ENCODE measurements at places on chromosomes 5 and 9.

- no peak for DNase-seq
These were observed 3.6 kb upstream of the CPEB4 start for GRCh38 chr5:173884402-173885053.

- no peak for DNase-seq
These were observed 132.3 kb downstream of the ZNF608 start for GRCh38 chr5:124614105-124614504.

DNA sequence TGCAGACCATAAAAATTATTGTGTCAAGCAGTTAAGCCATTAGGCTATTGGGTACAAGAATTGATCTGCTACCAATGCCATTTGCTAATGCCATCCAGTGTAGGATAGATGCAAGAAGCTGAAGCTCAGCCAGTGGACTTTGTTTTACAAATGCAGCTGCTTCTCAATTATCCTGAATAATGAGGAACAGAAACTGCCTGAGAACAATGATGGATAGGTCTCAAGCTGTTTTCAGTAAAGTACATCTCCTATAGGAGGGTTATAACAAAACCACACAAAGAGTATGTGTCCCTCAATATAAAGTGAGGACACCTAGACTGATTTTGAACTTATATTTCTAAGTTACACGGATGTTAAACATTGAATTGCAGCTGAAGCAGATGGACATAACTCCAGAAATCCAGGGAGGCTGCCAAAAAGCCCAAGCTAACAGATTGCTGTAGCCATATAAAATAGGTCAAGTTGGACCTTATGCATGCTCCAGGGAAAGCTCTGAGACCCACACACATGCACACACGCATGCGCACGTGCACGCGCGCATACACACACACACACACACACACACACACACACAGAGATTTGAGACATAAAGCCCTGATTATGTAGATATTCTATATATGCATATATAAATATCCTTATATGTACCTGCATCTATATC, 482.7 kb upstream of the CD180 start:
- DNase-seq: no peak

DNA sequence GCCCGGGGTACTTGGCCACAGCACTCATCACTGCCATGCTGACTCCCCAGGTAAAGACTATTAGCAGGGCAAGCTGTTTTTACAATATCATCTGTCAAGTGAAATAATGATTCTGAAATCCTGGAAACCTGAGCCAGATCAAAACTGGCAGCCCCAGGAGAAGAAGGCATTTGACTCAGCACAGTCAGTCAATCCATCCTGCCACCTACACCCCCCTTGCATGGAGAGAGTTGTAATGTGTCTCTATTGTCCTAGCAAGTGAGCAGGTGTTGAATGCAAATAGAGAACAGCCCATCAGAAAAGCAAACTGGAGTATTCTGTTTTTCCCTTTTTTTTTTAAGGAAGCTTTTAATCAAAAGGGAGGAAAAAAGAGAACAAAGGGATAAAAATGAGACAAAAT, 291.2 kb downstream of the BRINP1 start:
- no peak for DNase-seq

DNA sequence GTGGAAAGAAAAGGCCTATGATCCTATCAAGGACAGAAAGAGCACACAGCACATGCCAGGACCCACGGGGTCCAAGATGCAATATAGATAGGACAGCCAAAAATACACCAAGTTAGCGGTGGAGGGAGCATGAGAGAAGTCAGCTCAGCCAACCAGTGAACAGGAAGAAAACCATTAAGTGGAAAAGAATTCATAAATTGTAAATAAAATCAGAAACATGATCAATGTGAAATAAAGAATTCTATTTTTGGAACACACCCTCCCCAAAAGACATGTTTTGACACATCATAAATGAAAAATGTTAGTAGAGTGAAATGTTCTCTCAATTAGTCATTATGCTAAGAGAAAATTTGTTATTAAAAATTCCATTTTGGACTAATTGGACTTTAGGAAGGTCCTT, 35.6 kb downstream of the ATPSCKMT start:
- no peak for DNase-seq

DNA sequence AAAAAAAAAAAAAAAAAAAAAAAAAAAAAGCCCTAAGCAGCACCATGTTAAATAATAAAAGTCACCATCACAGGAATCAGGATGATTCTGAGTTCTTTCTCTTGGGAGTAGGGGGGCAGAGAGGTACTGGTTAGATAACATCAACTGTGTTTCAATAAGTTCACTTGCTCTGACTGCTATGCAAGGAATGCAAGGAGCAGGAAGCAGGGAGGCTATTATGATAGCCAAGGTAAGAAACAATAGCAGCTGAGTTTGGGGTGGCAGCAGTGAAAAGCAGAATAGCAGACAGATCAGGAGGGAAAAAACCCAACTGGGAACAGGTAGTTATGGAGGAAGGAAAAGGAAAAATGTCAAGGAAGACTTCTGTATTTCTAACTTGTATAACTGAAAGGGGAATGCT, 8.2 kb downstream of the CEP120 start:
- DNase-seq: no peak

DNA sequence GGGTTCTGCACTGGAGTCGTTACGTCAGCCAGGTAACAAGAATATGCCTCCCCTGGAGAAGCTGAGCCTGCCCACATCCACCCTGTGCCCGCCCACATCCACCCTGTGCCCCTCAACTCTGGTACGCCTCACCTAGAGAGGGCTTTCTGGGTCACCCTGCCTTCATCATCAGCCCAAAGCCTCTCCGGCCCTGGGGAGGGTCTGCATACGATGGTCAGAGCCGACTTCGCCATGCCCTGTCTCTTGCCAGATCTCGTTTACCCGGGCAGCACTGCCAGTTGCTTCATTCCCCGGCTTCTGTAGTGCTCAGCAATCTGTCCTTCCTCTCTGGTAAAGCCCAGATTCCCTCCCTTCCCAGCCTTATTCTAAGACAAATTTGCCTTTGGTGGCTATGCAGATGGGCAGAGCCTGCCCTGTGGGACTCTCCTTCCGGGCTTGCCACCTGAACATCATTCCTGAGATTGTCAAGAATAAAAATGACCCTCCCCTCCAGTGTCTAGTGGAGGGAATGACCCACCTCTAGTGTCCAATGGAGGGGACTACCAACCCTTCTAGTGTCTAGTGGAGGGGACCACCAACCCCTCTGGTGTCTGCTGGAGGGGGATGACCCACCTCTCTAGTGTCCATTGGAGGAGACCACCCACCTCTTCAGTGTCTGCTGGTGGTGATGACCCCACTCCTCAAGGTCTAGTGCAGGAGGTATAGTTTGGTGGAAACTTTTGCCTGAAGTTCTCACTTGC, 3.4 kb downstream of the PLEKHG4B start:
- DNase-seq: no peak

DNA sequence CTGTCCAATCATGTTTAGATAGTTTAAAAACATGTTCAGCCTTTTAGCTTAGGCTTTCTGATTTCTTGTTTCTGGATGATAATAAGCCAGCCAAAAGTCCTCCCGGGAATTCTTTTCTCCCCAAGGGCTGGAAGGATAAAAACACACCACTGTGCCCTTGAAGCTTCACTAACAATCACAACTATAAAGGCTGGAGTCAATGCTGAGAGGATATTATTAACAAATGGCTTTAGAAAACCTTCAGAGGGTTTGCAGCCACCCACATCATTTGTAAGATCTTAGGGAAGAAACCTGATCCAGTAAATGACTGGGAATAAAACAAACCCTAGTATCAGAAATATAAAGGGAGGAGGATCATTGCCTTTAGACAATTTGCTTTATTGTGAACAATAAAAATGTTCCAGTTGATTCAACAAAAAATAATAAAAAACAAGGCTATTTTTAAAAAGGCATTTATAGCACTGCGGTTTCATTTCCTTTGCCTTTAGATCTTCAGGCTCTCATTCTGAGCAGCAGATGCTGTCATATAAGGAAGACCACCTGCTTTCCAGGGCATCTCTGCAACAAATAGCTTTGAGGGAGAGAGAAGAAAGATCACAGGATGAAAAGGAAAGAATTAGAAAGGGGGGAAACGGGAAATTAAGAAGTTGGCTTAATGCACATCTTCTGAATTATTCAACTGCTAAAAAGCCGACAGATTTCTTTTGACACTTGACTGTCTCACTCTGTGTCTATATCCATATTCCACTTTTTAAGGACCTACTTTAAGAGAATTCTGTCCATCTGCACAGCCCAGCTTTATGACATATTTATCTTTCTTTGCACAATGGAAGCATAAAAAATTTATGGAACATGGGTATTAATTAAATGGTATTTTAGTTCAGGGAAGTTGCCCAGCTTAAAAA, 277.2 kb upstream of the SLC24A2 start:
- DNase-seq: no peak

GRCh38 chr5:112692472-112692871, 45.2 kb upstream of the APC start:
- no peak for DNase-seq

DNA sequence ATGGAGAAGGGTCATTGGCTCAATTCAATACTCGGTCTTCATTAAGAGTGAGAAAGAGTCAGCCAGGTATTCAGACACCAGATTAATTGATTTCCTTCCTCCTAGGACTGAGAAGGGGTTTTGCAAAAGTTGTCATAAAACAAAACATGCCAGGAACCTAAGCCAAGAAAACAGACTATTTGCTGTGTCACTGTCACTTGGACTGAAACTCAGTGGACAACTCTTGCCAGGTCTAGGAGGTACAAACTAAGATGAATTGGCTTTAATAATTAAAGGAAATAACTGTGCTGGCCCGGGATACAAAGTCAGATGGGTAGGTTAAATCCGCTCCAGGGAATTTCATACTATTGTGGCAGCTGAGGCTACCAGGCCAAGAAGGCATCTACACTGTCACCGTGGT, 71.1 kb upstream of the TBC1D9B start:
- DNase-seq: no peak

DNA sequence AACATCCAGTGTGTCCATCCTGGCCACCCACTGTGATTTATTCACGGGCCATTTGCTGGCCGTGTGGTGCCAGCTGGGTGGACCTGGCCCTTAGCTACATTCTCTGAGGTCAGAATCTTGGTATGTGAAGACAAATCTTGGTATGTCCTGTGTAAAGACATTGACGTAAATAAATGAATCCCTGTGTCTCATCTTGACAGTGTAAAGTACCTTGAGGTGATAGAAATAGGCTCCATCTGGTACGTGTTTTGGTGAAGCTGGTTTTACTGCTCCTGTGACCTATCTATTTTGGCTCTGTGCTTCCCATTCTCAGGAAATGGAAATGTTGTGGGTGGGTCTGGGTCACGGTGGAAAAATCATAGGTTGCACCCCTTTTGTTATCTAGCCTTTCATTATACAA, 245.4 kb upstream of the ANKH start:
- DNase-seq: no peak

DNA sequence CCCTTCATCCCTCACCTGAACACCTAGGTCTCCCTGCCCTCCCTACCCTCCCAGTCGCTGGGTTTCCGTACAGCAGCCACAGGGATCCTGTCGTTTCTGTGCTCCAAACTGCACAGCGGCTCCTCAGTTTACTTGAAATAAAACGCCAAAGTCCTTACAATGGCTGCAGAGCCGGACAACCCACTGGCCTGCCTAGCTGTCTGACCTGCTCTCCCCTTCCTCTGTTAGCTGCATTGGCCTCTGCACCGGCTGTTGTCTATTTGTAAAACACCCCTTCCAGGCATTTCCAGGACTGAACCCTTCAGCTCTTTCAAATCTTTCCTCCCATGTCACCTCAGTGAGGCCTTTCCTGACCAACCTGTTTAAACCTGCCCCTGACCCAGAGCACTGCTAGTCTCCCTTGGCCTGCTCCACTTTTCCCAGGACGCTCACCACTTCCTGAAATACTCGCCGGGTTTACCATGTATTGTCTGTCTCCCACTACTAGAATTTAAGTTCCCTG, 9.1 kb upstream of the MGAT1 start:
- DNase-seq: no peak

GRCh38 chr9:123978981-123979380, 32.6 kb upstream of the LHX2 start:
- DNase-seq: no peak

DNA sequence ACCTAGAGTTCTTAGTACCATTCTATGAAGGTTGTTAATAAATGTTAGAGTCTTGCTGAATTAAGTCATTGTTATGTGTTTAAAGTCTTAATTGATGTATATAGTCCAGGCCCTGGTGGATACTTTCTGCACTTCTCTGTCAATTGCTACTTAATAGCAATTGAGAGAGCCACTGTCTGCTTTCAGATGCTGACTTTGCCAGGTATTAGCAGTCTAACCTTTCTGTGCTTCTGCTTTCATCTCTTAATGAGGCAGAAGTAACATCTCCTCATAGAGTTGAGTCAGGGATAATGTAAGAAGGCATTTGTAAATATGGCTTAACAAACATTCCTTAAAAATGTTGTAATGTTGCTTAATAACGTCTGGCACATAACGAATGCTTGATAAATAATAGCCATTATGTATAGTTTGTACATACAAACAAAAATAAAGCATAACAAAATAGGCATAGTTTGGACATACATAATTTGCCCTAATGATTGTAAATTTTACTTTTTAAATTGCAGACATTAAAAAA, 28.3 kb downstream of the RASGRF2 start:
- DNase-seq: no peak

DNA sequence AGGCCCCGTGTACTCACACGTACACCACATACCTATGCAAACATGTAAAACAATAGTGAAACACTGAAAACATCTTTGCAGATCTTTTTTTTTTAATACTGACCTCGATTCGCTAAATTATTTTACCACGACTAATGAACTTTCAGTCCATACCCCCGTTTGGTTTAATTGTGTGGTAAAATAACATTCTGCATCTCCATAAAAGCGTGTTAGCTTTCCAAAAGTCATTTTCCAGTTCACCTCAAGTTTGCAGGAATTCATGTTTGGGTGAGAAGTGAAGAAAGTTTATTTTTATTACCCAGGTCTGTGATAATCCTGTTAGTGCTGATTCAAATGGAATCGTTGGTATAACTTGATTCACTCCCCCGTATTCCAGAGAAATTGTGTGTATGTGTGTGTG, 652 bp downstream of the ARSK start:
- DNase-seq: no peak

DNA sequence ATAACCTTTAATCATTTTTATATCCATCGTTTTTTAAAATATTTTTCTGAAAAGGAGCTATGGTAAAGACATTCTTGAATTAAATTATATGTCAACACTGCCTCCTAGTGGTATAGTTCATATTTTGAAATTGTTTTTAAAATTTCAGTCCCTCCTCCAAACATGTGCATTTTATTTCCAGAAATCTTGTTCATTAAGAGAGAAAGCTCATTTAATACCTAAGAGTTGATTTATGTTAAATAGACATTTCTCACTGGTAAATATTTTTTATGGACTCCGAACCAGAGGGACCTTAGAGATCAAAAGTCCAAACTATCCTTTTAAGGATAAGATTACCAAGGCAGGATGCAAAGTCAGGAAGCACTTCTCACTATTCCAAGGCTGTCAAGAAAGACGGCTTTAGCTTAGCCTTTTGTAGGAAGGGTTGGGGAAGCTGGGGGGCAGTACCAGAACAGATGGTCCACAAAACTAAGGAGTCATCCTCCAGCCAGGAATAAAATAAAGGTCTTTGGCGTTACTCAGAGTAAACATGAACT, 21.6 kb downstream of the BHMT start:
- DNase-seq: no peak

- DNase-seq: no peak
These were observed 265.0 kb upstream of the ZNF608 start for GRCh38 chr5:125011419-125011818.

All from 8988T (cell line).